ENCODE measurements at places on chromosomes 1 and 21.

GRCh38 chr1:22709891-22710700, 543 bp upstream of the EPHB2 start:
- DNase-seq = peak; percentile 51

GRCh38 chr1:245332513-245332912, 177.7 kb downstream of the KIF26B start:
- no peak for DNase-seq

- DNase-seq = no peak
These were observed 154.1 kb downstream of the TGFBR3 start for GRCh38 chr1:91731815-91732214.

GRCh38 chr1:54705153-54705552, 10.5 kb upstream of the TTC4 start:
- no peak for DNase-seq

- DNase-seq = no peak
These were observed 1705.3 kb downstream of the NCAM2 start for GRCh38 chr21:22703521-22703920.

- DNase-seq = no peak
These were observed 4.3 kb downstream of the METTL13 start for GRCh38 chr1:171785766-171786165.

DNA sequence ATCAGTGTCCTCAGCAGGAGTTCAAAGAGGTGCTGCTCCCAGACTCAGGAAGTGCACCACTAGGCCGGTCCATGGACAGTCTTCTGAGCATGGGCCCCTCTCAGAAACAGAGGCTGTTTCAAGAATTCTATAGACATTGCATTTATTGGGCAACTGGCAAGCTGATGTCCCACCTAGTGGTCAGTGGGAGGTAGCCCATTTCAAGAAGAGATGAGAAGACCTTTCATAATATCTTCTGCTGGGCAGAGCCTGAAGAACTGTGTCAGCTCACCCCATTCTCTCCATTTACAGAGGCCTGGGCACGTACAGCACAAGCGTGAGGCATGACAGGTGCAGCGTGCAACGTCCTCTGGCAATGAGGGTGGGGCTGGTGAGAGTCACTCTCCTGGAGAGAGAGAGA, 216.0 kb downstream of the DYRK1A start:
- DNase-seq = peak; percentile 68

DNA sequence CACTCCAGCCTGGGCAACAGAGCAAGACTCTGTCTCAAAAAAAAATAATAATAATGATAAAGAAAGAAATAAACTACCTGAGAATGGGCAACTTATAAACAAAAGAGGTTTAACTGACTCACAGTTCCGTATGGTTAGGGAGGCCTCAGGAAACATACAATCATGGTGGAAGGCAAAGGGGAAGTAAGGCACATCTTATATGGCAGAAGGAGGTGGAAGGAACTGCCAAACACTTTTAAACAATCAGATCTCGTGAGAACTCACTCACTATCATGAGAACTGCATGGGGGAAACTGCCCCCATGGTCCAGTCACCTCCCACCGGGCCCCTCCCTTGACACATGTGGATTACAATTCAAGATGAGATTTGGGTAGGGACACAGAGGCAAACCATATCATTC, 6.3 kb upstream of the EGLN1 start:
- no peak for DNase-seq

- DNase-seq = no peak
These were observed 9.5 kb downstream of the CD84 start for GRCh38 chr1:160569806-160570205.

DNA sequence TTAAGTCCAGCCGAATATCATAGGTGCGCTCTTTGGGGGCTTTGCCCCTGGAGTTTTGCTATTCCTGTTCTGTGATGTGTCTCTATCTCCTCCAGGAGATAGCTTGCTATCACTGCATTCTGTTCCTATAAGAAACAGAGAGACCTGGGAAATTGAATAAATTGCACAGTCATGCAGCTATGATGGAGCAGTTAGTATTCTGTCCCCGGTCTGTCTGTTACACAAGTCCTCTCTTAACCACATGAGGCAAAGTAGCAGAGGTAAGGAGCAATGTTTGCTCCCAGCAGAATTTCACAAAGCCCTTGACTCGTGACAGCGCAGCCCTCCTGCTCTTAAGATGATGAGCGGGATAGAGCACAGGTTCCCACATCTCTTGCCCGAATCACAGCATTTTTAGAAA, 63.9 kb upstream of the GRHL3 start:
- DNase-seq = no peak

- DNase-seq = no peak
These were observed 35.5 kb downstream of the CA6 start for GRCh38 chr1:8981169-8981568.

DNA sequence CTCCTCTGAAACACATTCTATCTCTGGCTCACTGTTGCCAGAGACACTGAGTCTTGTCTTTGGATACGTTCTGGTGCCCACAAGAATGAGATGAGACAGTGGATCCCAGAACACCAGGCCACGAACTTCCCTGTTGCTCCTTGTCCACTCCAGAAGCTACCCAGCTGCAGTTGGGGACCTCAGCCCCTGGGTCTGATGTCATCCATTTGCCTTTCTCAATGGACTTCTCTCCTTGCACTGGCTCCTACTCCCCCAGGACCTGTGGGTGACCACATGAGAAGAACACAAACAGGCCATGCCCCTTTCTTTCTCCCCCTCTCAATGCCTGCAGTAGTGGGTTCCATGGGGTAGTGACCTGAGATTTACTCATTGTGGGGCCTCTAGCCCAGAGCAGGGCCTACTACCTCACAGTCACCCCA, 5.9 kb downstream of the NBPF1 start:
- no peak for DNase-seq

- DNase-seq = no peak
These were observed 85.7 kb downstream of the GLUL start for GRCh38 chr1:182305861-182306260.

DNA sequence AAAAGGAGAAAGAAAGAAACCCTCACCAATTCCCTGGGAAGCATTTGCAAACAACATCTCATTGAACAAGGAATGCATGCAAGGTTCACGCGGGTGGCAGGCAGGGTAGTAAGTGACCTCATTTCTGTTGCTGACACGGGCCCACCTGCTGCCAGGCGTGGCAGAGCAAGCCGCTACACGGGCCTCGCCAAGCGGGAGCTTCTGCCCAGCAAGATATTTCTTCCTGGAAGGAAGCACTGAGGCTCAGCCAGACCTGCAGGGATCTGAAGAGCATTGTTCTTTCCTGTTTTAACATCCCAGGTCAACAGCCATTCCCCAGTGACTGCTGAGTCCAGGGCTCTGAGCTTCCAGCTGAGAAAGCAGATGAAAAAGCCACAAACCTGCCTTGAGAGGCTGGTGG, 91.9 kb upstream of the IGSF21 start:
- no peak for DNase-seq

DNA sequence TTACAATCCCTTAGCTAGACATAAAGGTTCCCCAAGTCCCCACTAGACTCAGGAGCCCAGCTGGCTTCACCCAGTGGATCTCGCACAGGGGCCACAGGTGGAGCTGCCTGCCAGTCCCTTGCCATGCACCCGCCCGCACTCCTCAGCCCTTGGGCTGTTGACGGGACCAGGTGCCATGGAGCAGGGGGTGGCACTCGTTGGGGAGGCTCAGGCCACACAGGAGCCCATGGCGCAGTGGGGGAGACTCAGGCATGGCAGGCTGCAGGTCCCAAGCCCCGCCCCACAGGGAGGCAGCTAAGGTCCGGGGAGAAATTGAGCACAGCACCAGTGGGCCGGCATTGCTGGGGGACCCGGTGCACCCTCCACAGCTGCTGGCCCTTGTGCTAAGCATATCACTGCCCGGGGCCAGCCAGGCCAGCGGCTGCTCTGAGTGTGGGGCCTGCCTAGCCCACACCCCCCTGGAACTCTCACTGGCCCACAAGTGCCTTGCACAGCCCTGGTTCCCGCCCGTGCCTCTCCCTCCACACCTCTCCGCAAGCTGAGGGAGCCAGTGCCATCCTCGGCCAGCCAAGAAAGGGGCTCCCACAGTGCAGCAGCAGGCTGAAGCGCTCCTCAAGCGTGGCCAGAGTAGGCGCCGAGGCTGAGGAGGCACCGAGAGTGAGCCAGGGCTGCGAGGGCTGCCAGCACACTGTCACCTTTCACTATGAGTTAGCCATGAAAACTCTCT, 117.8 kb downstream of the LIPI start:
- no peak for DNase-seq

- no peak for DNase-seq
These were observed 549.7 kb upstream of the PLXNA2 start for GRCh38 chr1:208793861-208794345.

- DNase-seq = no peak
These were observed 1.1 kb downstream of the TOR1AIP1 start for GRCh38 chr1:179883040-179883744.

- DNase-seq = no peak
These were observed 94.1 kb upstream of the PDE4B start for GRCh38 chr1:65698590-65698989.

- no peak for DNase-seq
These were observed 5.7 kb downstream of the AK5 start for GRCh38 chr1:77287535-77287934.

DNA sequence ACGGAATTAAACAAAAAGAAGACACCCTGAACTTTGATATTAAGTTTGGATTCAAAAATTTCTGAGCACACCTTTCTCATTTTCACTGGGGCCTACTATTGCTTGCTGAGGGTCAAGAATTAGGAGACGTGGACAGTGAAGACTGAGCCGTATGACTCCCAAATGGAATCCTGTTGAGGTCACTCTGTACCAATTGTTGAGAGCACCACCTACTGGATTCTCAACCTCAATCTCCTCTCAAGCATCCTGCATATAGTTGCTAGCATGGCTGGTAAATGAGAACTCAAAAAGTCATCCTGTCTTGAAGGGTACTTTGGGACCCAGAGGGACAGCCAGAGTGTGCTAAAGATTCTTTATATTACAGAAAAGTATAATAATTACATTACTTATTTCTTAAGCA, 20.2 kb upstream of the MTR start:
- no peak for DNase-seq

DNA sequence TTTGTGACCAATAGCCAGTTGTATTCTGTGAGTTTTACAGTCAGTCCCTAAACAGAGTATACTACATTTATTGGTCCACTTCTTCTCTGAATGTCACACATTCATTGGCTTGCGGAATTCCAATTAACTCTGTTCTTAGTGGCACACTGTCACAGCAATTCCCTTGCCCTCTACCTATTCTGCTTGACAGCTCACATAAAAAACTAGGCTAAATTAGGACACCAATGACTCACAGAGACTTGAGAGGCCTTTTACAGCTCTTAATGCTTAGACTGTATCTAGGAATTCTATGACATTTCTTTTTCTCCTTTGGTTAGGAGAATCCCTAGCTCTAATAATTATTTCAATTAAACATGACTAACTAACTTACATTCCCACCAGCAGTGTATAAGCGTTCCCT, 104.1 kb downstream of the NEGR1 start:
- DNase-seq = no peak

GRCh38 chr1:160720356-160721085, 8.9 kb upstream of the CD48 start:
- DNase-seq = no peak

DNA sequence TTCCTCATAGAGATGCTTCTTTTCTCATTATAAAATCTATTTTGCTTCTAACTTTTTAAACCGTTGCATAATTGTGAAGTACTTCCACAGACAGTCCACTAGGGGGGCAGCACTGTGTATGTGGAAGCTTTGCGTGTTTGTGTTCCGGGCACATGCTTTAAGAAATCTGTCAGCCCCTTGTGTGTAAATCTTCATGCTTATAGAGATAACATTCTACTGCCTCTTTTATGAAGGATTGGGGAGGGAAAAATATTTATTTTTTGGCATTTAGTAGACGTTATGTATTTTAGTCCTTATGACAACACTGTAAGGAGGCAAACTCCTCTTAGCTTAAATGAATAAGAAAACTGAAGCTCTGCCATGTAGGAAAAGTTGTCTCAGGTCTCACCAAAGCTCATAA, 157.3 kb upstream of the PTGFR start:
- no peak for DNase-seq

GRCh38 chr1:16073490-16074119, at the start of gene FAM131C:
Gene FAM131C, minus strand, starts transcription at chr1:16073651. Its CDS starts 209 bp downstream, at chr1:16073442.
- DNase-seq = no peak

- DNase-seq = no peak
These were observed 1983.6 kb downstream of the NCAM2 start for GRCh38 chr21:22981819-22982218.

DNA sequence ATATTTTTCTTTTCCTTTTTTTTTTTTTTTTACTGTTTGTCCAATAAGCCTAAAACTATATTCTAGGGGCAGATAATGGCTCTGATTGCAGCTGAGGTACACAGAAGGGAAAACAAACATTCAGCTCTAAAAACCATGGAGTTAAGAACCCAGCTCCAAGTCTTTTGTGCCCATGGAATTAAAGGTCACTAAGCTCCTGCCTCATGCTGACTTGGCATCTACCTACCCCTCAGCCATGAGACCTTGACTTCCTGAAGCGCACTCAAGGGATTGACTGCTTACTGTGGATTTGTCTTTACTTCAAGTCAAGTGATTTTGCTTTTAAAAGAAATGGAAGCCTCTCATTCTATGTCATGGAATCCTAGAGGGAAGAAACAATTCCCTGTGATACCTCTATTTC, 192.3 kb downstream of the AMY1C start:
- DNase-seq = no peak

GRCh38 chr1:200206761-200207160, 179.3 kb downstream of the NR5A2 start:
- DNase-seq = no peak

DNA sequence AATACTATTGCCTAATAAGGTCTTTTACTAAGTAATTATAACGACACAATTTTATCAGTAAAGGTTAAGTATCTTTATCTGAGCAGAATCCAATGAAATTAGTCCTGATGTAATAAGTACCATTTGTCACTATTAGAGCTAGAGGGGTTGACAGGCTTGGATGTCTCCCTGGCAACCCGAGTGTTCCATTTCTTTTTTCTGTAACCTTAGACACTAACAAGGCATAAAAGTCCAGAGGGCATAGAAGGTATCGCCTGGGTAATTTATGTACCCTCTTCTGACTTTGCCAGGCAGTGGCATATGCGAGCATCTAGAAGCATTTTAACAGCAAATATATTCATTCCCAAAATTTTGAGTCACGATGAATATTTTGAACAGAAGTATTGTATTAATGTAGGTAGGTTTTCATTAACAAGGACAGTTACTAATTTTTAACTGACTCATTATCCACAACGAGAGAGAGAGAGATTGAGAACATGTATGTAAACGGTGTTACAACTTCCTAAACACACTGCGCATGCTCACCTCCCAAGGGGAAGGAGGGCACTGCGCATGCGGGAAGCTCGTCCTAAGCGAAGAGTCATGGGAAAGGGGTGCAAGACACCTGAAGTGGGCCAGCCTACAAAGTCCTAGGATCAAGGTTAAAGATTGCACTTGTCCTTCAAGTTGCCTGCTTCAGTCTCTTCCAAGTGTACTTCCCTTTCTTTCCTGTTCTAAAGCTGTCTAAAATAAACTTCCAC, 423.9 kb downstream of the DSCAM start:
- DNase-seq = peak; percentile 10

DNA sequence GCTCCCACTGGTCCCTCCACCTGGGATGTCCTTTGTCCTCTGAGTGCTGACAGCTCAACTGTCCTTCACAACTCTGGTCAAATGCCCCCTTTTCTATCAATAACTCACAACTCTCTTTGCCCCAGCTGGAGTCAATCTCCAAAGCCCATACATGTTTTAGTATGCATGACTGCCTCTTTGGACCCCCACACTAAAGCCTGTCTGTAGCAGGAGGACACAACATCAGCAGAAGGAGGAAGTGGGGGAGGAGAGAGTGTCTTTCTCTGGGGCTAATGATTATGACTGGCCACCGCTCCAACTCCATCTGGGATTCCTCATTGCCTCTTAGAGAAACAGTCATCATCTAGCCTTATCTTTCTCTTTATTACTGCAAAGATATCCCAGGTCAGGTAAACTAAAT, 186.6 kb upstream of the FGGY start:
- DNase-seq = no peak

GRCh38 chr1:28456078-28456477, 49.8 kb upstream of the RCC1 start:
- DNase-seq = no peak

Measured in NCI-H524 (cell line).